Smooth muscle cell of the brain vasculature (primary cell): ENCODE measurements at places on chromosomes 16 and 17.

GRCh38 chr17:49299996-49300395 is 62.1 kb downstream of the ZNF652 start:
- DNase-seq, result no peak

GRCh38 chr16:76294396-76295214 is 17.4 kb downstream of the CNTNAP4 start:
- no peak for DNase-seq

GRCh38 chr17:49715717-49716279 is 8.0 kb upstream of the SLC35B1 start:
- DNase-seq, result no peak

GRCh38 chr17:81794509-81794908 is 9.4 kb upstream of the GCGR start:
- DNase-seq, result no peak

DNA sequence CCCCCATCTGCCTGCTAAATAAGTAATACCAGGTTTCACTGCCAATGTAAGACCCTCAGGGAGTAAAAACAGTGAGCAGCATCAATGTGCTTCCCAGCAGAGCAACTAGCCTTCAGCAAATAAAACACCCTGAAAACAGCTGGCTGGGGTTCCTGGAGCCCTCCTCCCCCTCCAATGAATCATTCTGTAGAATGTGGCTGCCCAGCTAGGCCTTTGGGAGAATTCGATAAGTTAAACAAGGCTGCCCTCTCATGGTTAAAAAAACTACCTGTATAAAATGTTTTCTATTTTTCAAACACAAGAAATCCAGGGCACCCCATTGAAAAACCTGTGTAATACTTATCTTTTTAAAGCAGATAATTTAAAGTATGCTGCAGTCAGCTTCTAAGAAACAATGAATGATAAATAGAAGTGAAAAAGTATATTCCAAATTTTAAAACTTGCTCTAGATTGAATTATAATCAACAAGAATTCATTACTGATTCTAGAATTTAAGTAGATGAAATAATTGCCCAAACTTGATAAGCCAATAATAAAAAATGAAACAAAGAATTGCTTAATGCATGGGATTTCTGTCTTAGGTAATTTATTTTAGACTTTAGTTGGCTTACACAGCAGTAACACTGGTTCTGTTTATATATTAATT is 9.4 kb upstream of the TOM1L1 start:
- peak; percentile 40 for DNase-seq

- DNase-seq, result no peak
Observed at GRCh38 chr16:22210854-22211253, 4.8 kb downstream of the EEF2K start.

GRCh38 chr17:11363565-11364117 is 122.6 kb downstream of the SHISA6 start:
- DNase-seq, result no peak

GRCh38 chr17:27765353-27765752 is 35.0 kb downstream of the NOS2 start:
- DNase-seq, result no peak

DNA sequence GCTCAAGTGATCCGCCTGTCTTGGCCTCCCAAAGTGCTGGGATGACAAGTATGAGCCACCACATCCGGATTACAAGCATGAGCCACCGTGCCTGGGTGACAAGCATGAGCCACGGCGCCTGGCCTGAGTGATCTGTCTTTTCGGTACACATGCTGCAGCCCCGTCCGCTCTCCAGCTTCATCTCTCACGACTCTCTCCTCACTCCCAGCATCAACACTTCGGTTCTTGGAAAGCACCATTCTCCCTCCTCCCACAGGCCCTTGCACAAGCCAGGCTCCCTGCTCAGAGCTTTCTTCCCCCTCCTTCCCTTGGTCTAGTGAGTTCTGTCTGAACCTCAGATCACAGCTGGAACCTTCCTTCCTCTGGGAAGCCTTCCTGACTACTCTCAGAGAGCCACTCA is 6.5 kb upstream of the NCBP3 start:
- no peak for DNase-seq

GRCh38 chr17:34246446-34246845 is 8.6 kb upstream of the CCL2 start:
- DNase-seq, result no peak

DNA sequence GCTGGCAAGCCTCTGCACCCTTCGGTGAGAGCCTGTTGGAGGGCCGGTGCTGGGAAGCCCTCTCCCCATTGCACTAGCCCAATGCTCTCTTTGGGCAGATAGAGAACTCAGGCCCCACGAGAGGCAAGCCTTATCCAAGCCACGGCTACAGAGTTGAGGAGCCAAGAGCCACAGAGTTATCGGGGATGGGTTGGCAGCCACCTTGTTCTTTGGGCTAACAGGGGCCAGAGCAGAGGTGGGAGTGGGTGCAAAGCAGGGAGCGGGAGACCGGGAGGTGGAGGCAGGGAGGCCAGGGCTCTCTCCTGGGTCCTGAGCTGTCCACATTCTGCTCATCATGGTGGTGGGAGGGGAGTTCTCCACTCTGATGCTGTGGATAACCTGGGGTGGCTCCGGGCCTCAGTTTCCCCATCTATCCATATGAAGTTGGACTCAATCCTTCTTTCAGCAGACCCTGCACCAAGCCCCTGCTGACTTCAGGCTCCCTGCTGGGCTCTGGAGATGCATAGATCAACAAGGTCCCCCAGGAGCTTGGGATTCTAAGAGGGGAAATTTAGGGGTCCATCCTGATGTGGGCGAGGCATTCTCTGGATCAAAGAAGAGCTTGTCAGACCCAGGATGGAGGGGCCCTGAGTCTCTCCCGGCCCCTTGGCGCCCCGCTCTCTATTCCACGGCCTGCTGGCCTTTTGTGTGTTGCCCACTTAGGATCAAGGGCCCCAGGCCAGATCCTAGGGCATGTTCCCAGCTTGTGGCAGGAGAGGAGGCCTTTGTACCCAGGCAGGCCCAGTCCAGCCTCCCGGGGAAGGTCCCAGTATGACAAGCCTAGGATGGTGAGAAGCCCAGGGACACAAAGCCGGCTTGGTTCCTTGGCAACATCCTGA is 557 bp upstream of the CX3CL1 start:
- DNase-seq, result no peak

DNA sequence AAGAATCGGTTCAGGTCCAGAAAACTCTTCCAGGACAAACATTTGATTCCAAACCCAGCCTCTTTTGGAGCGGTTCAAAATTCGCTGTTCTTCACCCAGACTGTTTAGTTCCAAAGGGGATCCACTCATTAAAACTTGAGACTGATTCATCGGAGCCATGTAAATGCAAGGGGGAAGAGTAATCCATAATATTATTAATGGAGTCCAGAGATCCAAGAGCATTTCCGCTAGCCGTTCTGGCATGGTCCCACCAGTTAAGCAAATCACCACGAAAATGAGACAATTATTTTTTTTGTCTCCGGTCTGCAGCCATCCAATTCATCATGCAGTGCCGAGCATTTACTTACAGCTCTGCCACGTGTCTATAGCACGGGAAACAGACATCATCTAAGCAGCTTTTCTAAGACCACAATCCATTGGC is 15.1 kb downstream of the CDH8 start:
- no peak for DNase-seq

DNA sequence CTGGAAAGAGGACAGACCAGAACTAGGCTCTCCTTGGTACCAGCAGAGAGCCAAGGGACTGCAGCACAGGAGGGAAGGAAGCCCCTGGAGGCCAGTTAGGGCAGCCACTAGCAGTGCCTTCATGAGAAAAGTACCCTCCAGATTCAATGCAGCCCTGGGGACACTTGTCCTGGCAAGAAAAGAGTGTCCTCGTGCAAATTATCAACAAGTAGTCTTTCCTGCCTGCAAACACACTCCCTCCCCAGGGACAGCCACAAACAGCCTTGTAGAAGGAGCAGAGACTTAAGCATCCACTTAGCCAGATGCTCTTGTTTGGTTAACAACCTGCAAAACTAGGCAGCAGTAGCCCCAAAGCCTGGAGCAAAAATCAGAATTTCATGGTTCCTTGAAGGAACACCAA is 24.3 kb downstream of the CENPV start:
- DNase-seq, result no peak

DNA sequence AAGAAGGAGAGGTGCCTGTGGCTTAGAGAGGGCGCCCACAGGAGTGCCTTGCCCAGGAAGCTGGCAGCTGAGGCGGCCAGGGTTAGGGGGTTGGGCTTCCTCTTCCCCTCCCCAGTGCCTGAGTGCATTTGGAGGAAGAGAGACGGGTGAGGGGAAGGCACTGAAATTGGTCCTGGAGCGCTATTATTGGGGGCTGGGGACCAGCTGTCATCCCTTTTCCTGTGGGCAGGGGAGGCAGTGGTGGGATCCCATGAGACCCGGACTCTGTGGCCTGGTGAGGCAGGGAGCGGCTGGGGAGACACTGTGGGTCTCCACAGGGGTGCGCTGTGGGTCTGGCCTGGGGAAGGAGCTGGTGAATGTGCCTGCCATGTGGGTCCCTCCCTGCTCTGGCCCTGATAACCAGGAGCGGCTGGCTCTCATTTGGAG is 259.7 kb downstream of the SEC14L1 start:
- DNase-seq, result no peak

DNA sequence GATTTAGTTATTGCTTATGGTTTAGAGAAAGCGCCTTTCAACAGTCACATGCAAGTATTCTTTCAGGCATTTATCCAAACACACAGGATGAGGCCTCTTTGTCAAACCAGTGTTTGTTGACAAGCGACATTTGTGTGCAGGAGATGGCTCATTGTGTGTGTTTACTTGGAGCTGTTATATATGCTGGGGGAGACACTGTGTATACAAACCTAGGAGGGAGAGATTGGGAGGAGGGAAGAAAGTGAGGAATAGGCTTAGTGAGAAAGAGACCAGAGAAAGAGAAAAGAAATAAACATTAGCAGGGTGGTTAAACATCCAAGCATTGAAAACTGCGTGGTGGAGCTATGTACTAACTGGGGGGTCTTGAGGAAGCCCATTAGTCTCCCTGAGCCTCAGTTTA is 437.6 kb downstream of the MAF start:
- no peak for DNase-seq

DNA sequence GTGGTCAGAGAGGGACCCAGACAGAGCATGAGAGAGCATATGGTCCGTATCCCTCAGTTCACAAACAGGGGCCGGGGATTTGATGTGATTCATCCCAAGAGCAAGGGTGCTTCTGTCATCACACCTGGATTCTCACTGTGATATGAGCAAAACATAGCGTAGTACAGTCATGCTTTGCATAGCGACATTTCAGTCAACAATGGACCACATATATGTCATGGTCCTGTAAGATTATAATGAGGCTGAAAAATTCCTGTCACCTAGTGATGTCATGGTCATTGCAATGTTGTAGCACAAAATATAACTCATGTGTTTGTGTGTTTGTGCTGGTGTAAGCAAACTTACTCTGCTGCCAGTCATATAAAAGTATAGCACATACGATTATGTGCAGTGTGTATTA is 207.4 kb upstream of the CDH13 start:
- DNase-seq, result no peak

DNA sequence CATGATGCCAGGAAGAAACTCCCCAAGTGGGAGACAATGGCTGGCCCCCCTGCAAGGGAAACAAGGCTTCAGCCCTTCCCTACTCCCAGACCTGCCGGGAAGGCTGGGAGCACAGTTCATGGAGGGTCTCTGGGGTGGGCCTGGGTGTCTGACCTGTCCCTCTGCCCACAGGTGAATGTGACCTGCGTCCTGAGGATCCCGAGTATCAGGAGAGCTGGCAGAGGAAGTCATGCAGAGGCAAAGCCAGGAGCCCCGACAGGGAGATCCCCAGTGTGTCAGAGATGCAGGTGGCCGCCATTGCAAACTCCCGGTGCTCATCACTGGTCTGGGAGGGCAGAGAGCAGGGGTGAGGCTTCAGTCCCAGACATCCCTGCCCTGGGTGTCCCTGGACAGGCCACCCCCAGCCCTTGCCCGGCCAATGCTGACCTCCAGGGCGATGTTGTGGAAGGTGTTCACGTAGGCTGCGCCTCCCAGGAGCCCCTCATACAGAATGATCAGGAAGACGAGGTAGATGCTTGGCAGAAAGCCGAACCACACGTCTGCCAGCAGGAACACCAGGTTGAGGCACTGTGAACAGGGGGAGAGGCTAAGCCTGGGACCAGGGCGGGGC is 5.3 kb upstream of the NPIPB7 start:
- DNase-seq, result no peak

DNA sequence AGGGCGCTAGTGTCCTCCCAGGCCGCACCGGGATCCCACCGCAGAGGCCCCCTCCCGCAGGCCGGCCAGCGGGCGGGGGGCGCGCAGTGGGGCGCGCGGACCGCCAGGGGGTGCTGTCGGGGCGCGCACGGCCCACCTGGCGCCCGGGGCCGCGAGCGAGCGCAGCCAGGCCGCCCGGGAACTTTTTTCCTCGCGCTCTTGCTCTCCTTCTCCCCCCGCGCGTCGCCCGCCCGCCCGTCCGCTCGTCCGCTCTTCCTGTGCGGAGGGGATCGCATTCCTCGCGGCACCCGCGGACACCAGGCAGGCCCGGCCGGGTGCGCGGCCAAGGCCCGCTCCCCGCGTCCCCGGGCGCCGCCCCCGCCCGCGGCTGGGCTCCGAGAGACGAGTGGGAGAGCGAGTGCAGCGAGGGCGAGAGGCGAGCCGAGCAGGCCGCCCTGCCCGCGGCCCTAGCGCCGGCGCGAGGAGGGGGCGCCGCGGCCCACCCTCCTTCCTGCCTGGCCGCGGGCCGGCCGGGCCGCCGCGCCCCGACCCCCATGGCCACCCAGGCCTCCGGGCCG is at the start of gene RAI1:
RAI1 (plus strand) TSS at position 272 of the 557 bp plus-strand sequence. CDS start 111,491 bp downstream, outside the sequence.
- DNase-seq, result no peak

- DNase-seq, result no peak
Observed at GRCh38 chr17:17873450-17873991, 36.7 kb upstream of the SREBF1 start.

DNA sequence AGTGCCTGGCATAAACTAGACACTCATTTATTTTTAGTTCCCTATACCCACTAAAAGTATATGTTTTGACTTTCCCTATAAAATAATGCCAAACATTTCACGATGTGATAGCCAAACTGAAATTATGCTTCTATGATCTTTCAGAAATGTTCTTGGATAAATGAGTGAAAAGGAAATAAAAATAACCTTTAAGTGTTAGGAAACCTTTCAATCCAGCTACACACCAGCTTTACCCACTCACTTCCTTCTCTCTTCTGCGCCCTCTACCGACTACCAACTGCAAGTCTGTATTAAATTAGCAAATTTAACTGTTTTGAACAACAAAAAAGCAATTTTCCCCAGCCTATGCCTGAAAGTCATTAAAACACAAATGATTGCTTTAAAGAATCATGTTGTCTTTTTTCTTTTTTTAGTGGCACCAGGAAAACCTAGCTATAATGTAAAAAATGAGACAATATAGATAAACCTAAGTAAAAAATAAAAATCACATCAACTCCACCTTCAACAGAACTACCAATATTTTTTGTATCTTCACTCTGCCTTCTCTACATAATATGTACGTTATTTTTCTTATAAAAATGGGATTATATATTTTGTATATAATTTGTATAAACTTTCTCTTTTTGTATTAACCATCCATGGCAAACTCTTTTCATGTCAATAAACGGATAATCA is 13.2 kb upstream of the TMEM100 start:
- no peak for DNase-seq

GRCh38 chr17:80356231-80356856 is 58.6 kb upstream of the ENDOV start:
- no peak for DNase-seq

DNA sequence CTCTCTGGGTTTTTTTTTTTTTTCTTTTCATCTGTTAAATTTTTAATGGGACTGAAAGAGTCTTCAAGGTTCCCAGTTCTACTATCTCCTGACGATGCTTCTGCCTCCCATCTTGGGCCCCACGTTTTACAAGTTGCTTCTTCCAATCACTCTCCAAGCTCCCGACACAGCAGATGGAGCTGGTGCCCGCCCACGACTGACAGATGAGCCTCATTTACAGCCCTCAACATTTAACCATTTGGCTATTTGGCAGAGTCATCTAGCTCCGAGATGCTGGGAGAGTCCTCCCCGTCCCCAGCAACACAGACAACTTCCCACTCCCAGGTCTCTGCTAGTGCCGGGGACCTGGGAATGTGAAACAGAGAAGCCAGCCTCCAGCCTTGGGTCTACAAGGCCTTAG is 276.9 kb downstream of the SHISA9 start:
- DNase-seq, result no peak
